Stimulated activated CD8-positive, alpha-beta memory T cell treated with anti-CD3 and anti-CD28 coated beads, Interleukin-7, amount 100 ng/mL, for 1 hour (primary cell): ENCODE measurements at places on chromosomes 16 and 17.

- no peak for DNase-seq
These were observed 8.7 kb downstream of the PYCARD start for GRCh38 chr16:31193874-31194273.

DNA sequence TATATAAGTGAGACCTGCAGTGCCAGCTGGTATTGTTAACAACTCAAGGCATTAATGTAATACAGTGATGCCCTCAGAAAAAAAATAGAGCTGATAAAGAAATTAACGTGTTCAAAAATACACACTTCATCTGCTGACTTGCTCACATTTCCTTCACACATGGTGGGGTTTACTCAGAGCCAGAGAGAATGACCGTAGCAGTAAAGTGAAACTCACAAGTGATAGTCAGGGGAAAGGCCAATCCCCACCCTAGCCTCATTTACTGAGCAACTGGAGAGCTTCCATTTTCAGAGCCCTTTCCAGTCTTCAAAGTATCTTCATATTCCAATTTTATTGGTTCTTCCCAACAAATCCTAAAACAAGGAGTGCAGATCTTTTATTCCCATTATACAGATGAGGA lies 74.0 kb upstream of the HLF start:
- DNase-seq = no peak

DNA sequence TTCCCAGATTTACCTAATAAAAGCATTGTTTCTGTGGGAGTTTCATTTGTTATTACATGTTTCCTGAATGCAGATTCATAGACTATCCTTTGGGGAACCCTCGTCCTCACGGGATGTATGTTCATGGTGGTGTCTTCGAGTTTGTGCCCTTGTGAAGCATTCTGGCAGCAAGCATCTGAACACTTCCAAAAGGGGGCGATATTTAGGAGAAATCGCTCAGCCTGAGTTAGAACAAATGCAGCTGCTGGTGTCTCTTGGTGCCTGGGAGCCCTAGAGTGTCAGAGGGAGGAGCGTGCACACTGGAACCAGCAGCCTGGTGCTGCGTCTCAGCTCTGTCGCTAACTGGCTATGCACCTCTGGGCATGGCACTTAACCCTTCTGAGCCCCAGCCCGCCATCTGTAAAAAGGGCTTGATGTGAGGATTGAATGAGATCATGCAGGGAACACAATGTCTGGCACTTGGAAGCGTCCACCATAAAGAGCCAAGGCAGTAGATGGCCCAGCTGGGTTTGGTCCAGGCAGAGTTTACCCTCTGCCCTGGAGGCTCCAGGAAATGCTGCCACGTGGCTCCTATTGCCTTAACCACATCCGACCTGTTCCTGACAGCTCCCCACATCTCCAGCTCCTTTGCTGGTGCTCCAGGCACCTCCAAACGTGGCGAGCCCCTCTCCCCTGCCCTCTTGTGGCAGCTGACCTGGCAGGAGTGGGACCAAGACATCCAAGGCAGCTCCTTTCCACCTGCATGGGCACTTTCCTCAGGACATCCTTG lies 25.0 kb upstream of the C16orf78 start:
- no peak for DNase-seq

DNA sequence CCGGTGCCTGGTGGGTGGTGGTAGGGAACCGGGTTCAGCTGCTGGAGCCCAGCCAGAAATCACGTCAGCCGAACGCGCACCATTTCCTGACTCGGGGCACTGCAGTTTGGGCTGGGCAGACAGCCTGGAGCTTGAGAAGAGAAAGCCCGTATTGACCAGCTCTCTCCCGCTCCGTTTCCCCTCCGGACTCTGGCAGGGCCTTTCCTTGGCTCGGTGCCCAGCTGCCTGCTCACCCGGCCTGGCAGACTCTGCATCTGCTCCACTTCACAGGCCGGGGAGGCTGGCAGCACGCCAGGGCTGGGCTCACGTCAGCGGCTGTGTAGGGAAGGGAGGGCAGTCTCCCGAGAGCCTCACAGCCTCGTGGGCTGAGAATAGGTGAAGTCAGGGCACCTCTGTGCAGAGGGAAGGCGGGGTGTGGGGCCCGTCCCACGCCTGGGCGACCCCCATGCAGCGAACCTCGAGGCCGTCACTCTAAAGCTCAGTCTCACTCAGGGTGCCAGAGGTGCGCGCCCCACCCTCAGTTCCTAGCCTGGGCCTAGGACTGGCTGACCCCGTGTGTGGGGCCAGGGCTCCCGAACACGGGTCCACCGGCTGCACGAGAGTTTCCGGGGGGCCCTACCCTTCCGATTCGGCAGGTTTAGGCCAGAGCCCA lies 59.1 kb downstream of the OR1D5 start:
- peak; percentile 25 for DNase-seq

DNA sequence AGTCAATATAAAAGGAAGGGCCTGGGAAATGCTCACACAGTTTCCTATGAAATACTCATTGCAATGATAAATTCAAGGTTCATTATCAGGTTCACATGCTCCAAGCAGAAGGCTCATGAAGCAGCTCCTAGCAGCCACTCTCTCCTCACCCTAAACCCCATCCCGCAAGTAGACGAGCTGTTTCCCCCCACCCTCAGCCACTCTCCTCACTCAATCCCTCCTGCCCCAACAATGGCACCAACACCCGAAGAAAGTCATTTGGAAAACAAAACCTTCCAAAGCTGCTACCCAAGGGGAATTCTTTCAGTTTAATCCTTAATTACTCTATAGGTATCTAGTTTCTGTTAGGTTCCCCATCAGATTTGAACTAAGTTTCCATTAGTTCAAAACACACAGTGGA lies 69.7 kb downstream of the CREBBP start:
- DNase-seq = no peak

GRCh38 chr17:15261258-15261801 lies 3.8 kb downstream of the PMP22 start:
- no peak for DNase-seq

DNA sequence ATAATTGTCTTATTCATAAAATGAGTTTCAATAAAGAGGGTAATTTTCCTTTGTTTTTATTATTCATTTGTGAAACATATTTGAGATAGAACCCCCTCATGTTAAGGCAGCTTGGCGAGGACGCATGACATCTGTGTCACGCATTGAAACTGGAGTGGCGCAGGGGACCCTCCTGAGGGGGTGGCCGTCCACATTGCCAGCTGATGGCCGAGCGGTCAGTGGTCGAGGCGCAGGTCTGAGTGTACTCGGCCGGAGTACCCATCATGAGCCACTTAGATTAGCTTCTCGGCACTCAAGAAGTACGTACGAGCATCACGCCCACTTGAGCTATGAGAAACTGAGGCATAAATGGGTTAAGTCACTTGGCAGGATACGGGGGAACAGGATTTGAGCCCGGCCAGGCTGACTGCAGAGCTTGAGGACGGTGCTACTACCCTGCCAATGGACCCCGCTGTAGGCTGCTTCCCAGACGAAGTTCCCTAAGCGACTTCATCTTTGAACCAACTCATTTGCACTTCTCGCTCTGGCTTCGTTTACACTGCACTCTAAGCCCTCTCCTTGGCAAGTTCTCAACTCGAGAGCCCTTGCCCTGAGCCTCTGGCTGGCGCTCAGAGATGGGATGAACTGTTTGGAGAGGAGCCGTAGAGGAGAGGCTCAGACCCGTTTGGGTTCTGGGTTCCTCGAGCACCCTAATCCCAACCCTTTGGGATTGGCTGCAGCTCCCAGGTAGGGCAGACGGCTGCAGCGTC lies 91.8 kb downstream of the SDK2 start:
- DNase-seq = no peak

DNA sequence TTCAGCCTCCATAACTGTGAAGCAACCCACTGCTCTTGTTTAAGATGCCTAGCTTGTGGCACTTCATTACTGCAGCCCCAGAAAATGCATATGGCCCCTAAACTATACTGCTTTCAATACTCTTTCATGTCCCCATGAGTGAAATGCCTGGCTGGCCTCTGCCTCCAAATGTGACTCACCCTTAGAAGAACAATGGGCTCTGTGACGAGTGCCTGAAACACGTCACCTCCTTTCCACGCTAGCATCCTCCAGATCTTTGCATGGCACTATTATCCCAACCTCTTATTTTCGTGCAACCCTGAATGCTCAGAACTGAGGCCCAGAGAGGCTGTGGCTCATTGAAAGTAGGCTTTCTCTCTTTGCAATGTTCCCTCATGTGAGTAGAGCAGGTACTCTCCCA lies 233.1 kb downstream of the CBLN1 start:
- DNase-seq = no peak

DNA sequence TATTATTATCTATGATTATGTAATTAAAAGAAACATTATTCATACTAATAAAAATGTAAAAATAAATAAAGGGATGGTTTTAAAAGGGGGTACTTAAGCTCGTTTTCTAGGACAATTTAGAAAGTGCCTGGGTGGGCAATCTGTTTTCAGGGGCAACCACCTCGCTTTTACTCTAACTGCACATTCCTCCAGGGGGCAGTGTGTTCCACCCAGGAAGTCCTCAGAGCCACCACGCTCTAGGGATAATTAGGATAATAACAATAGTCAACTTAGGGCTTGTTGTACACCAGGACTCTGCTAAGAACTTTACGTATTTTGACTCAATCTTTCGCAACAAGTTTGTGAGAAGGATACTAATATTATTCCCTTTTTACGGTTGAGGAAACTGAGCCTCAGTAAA lies 396.7 kb upstream of the MAF start:
- DNase-seq = no peak

DNA sequence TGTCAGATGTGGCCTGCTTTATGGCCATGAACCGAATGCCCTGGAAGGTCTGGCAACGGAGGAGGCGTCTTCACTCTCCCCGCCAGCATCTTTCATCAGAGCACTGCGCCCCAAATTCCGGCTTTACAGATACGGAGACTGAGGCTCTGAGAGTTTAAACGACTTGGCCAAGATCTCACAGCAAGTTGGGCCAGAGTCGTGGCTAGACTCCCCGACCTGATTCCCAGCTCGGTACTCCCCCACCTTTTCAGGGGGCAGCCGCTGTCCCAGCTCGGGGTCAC lies 1.7 kb downstream of the NGFR start:
- no peak for DNase-seq

- DNase-seq = no peak
These were observed 98.4 kb upstream of the GSE1 start for GRCh38 chr16:85514598-85515318.

GRCh38 chr16:8589057-8589899 lies 1.0 kb downstream of the TMEM114 start:
- no peak for DNase-seq

DNA sequence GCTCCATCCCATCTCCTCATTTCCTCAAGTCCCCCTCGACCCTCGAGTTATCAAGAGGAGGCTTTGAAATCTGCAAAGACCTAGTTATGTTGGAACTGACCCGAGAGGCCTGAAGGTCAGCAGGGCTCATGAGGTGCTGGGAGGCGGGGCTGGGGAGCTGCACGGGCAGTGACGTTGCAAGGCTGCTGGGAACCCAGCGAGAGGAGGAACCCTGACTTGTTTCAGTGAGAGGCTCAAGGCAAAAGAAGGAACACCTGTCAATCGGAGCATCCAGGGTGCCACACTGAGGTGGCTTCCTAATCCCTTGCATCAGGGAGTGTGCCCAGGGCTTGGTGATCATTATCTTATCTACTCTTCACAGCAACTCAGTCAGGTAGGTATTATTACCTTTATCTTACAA lies 86.9 kb downstream of the CDH11 start:
- no peak for DNase-seq

- no peak for DNase-seq
These were observed 273.1 kb upstream of the CCL2 start for GRCh38 chr17:33981711-33982601.

- no peak for DNase-seq
These were observed 13.6 kb downstream of the ATPAF2 start for GRCh38 chr17:18025241-18025944.

GRCh38 chr17:31758646-31759045 lies 100.4 kb downstream of the COPRS start:
- DNase-seq = no peak
